Transverse colon (tissue), 4 donors: ENCODE measurements at places on chromosomes 6 and 20. TPM values are rescaled to one million over a fixed set of nuclear protein-coding genes. Genes with fewer than 3 reads are reported as not detected.

- no peaks in the 10 kb centered on the region for H3K36me3 ChIP-seq
- H3K4me1 ChIP-seq, result no peaks in the 10 kb centered on the region
Measured at GRCh38 chr20:57664924-57665588, 44.8 kb downstream of the PMEPA1 start.

DNA sequence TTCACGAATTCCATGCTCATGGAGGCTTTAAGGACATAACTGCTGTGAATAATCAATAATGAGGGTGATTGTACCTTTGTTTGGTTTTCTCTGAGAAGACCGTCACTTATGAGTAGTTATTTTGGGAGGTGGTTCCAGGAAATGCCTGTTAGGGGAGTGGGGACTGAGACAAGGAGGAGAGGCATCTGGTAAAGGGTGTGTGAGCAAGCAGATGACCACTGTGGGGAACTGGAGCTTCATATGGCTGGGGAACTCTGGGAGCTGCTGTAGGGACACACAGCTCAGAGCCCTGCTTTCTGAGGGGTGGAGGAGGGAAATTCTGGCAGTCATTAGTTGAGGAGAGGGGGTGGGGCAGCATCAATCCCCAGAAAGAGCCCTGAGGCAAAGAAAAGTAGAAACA lies 71.3 kb upstream of the TINAG start:
- no peak overlapping the region for H3K27ac ChIP-seq
- DNase-seq, result no peak
- H3K27me3 ChIP-seq, result no peaks in the 10 kb centered on the region
- no peaks in the 10 kb centered on the region for H3K36me3 ChIP-seq

DNA sequence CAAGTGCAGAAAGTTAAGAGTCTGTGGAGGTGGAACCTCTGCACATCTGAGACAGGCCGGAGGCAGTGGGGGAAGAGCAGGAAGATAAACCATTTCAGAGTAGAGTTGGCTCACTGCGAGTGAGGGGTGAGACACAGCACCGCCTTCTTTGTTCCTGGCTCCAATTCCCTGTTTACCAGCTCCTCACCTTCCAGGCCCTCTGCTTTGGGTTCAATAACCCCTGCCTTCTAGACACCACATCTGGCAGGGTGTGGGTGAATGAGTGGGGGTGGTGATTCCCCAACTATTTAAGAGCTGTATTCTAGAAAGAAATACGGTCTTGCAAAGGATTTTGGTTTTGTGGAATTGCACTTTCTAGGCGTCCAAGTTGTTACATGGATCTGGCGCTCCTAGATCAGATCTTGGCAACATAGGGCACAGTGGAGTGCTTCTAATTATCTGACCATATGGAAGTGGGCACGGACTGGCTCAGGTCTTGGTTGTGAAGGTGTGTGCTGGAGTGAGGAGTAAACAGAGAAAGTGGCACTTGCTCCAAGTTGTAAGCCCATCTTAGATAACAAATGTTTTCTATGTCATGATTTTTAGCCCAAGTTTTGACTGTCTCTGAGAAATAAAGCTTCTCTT lies 141.6 kb upstream of the NRN1 start:
- H3K4me1 ChIP-seq, result no peaks in the 10 kb centered on the region
- DNase-seq, result no peak
- no peaks in the 10 kb centered on the region for H3K36me3 ChIP-seq
- no peak overlapping the region for H3K27ac ChIP-seq
- no peak overlapping the region for H3K4me3 ChIP-seq

DNA sequence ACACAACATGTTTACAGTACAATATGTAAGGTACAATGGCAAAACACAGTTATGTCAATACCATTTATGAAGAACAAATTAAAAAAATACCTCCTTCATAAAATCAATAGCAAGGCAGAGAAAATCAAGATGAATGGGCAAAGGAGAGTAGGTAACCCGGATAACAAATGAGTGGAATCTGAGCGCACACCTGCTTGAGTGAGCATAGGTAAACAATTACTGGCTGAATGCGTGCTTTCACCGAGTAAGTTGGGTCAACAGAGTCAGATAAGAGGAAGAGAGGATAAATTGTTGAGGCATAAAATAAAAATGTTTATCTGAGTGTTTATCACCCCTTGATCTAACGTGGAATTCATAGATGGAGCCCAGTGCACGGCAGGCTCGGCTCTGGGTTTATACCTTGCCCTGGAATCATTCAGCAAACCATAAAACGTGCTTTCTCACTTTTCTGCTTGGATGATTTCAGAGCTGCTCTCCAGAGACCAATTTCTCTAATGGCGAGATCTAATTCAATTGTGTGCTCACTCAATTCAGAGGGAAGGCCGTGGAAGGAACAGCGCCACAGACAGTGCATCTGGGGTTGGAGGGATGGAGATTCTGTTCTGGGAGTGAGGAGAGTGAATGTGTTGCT lies 224.8 kb upstream of the MAP3K7 start:
- no peak overlapping the region for H3K27ac ChIP-seq
- no peaks in the 10 kb centered on the region for H3K36me3 ChIP-seq
- H3K4me3 ChIP-seq, result no peak overlapping the region
- DNase-seq, result no peak
- H3K4me1 ChIP-seq, result no peaks in the 10 kb centered on the region

- H3K27me3 ChIP-seq, result no peaks in the 10 kb centered on the region
- DNase-seq, result no peak
- no peak overlapping the region for H3K4me3 ChIP-seq
- peak overlapping the region; percentile 50 for H3K27ac ChIP-seq
- no peaks in the 10 kb centered on the region for H3K4me1 ChIP-seq
- no peaks in the 10 kb centered on the region for H3K36me3 ChIP-seq
Measured at GRCh38 chr20:41222703-41223102, 85.4 kb downstream of the PLCG1 start.

DNA sequence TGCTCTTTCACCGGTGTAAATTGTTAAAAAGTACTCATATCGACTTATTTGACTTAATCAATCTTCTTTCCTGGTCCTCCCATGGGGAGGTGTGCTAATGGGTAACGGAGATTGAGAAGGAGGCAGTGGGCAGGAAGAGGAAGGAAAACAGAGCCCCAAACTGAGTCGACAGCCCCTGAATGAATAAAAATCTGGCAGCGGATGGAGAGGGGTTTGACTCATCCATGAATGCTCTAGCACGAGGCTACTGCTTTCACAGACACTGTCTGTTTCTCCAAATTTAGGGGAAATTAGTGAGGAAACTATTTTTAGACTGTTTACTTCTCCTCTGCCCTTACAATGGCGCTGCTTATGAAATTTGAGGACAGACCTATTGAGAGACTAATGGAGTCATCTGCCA lies 142.2 kb upstream of the ATXN1 start:
- H3K27me3 ChIP-seq, result peaks cover 15% of the 10 kb centered on the region
- H3K36me3 ChIP-seq, result no peaks in the 10 kb centered on the region
- no peaks in the 10 kb centered on the region for H3K4me1 ChIP-seq
- no peak overlapping the region for H3K4me3 ChIP-seq
- no peak overlapping the region for H3K27ac ChIP-seq

Gene HCRTR2
- not detected for total RNA-seq

Gene STX11
- 1.8 TPM for total RNA-seq

Gene PAK5
- total RNA-seq, result not detected

Gene TGM2
- 14.2 TPM for total RNA-seq

Gene NNAT
- 11.3 TPM for total RNA-seq

Gene TM9SF4
- 35.5 TPM for total RNA-seq

Gene GJA10
- not detected for total RNA-seq
